ENCODE measurements at places on chromosomes 4 and X.
A peak's percentile ranks its signal among the peaks of the same experiment; 100 is the strongest.

DNA sequence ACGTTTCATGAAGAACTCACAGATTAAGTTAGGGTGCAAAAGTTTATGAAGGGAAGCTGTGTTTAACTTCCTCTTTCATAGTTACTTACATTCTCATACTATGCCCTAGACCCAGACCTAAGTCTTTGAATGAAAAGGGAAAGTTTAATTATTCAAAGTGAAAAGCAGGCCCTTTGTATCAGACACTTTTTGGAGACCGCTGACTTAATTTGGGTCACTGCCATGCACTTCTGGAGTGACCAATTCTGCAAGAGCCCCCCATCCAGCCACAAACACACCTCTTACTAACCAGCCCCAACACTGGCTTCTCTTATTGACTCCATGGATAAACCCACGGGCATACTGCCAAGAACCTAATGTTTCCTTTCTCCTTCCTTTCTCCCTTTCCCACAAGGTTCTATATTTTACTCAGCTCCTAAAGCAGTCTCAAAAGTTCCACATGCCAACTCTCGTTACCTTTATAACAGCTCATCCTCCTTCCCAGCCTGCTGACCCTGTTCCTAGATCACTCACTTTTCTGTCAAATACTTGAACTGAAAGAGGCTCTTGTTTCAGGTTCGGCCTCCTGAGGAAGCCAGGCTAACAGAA is 34.5 kb downstream of the ABCE1 start:
- no peak for DNase-seq

DNA sequence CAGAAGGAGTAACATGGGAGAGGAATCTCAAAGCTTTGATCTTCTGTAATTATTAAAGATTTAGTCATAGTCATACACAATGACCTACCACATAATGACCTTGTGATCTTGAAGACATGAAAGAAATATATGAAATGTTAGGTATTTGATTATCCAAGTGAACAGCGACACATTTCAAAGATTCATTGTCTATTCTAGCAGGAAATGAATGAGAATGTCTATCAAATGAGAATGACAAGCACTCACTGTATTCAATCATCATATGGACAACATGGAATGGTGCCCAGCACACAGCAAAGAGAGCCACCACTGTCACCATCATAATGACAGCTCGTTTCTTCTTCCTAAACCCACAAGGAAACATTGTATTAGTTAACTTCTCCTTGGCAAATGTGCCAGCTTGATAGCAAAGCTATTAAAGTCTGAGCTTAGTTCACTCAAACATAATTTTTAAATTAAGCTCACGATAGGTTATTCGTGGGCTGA is 50.6 kb downstream of the QRFPR start:
- peak; percentile 61 for DNase-seq

DNA sequence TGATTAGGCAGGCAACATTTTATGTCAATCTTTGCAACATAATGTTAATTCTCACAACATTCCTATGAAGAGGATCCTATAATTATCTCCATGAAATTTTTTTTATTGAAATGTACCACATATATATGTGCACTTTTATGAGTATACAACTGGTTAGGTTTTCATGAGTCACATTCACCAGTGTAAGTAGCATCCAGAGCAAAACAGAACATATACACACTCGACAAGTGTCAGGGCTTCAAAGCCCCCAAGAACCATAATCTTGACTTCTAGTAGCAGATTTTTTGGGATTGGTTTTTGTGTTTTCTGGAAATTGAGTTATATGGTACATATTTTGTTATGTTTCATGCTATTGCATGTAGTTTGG is 62.4 kb downstream of the ARHGAP10 start:
- no peak for DNase-seq

- DNase-seq: no peak
Measured at GRCh38 chrX:22037911-22038537, 5.9 kb downstream of the PHEX start.

GRCh38 chrX:41014776-41015360 is 70.4 kb upstream of the USP9X start:
- DNase-seq: no peak

DNA sequence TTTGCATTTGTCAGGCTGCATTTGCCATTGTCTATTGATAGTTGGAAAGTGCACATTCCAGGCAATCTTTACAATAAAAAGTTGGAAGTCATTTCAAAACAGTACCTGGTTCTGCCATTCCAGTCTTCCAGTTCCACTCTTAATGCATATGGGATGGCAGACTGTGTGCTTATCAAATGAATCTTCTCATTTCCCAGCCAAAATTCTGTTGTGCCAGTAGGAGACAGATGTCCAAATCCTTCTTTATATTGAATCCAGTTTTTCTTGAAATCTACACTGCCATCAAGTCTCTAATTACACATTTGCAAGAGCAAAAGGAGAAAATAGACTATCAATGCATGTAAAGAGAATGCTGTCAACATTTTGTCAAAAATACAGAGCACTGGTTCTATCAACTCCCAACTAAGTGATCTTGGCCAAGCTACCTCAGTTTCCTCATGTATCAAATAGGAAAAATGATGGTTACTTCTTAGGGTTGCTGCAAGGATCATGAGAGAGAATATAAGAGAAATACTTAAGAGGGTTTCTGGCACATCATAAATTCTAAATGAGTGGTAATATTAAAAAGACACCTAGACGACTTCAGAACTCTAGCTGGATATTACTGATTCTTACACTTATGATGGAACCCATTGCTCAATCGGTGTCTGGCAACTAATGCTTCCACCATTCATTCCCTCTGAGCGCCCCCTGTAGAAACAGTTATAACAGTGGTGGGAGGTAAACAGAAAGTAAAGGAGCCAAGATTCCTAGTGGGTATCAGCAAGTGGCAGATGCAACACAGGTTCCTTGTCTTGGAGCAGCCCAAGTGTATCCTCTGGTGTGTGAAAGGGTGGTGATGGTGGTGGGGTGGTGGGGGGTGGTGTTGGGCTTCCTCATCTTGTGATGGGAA is 3.8 kb downstream of the FGG start:
- no peak for DNase-seq

- DNase-seq: no peak
Measured at GRCh38 chr4:110989125-110989524, 366.2 kb upstream of the PITX2 start.

DNA sequence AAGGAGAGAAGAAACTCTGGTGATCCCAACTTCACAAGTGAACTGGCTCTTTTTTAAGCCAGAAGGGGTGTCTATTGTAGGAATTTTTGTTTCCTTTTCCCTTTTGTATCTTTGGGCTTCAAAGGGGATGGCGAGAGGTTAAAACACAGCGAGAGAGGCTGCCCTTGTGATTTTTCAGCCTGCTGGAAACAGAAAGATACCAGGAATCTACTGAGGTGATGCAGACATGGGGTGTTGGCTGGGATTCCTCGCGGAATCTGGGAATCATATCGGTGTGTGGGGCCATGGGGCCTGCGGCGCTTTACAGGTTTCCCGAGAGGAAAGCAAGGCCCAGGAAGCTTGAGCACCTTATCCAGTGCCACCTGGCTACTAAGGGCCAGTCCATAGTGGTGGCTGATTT is 99.4 kb upstream of the STX18 start:
- no peak for DNase-seq

DNA sequence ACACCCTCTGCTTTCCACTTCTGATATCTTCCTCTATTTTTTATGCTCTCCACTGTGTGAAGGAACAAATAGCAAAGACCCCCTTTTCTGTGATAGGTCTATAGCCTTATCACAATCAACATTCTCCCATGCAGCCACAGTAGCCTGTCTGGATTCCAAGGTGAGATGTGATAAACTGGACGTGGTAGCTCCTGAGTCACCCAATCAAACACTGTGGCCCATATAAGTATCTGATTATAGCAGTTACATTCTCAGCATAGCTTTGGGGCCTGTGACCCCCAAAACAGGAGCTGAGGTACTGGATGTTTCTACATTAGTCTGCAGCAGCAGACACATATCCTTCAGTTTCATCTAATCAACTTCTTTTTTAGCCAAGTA is 172.7 kb upstream of the IGFBP7 start:
- DNase-seq: no peak

- peak; percentile 81 for DNase-seq
Measured at GRCh38 chr4:87007528-87008446, 73.0 kb downstream of the AFF1 start.

DNA sequence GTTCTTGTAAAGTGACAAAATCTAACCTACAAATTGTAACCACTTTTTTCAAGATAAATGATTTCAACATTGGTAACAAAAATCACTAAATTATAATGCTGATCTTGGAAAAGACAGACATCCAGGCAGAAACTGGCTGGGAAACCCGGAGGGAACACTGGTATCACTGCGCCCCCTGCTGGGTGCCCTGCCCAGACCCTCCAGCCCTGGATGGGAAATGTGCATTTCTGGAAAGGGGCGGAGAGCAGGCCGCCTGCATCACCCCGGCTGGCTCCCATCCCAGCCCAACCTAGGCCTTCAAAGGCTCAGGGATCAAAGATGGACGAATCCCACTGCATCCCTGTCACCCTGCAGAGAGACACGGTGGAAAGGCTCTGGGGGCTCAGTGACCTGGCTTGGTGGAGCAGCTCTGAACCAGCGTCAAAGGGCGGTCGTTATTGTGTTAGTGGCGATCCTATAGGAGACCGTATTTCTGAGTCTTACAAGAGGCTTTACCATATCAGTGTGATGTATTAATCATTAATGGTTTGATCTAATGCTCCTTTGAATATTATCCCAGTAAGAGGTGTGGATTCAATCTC is 37.3 kb downstream of the ACOX3 start:
- peak; percentile 90 for DNase-seq

GRCh38 chr4:26191353-26191752 is 129.5 kb upstream of the RBPJ start:
- no peak for DNase-seq

DNA sequence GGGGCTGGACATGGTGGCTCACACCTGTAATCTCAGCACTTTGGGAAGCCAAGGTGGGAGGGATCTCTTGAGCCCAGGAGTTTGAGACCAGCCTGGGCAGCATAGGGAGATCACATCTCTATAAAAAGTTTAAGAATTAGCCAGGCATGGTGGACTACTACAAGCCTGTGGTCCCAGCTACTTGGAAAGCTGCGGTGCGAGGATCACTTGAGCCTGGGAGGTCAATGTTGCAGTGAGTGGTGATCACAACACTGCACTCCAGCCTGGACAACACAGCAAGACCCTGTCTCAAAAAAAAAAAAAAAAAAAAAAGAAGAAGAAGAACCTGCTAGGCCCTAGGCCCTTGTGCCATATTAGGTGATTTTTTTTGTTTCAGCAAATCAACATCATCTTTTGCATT is 12.2 kb downstream of the SRD5A3 start:
- DNase-seq: no peak

DNA sequence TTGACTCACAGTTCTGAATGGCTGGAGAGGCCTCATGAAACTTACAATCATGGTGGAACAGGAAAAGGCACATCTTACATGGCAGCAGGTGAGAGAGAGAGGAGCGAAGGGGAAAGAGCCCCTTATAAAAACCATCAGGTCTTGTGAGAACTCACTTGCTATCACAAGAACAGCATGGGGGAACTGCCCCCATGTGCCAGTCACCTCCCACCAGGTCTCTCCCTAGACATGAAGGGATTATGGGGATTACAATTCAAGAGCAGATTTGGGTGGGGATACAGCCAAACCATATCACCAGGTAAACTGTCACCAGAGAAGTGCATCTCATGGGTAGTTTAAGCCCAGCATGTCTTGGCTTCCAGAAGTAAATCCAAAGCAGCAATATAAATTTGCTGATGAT is 7.5 kb upstream of the SMARCA5 start:
- no peak for DNase-seq

DNA sequence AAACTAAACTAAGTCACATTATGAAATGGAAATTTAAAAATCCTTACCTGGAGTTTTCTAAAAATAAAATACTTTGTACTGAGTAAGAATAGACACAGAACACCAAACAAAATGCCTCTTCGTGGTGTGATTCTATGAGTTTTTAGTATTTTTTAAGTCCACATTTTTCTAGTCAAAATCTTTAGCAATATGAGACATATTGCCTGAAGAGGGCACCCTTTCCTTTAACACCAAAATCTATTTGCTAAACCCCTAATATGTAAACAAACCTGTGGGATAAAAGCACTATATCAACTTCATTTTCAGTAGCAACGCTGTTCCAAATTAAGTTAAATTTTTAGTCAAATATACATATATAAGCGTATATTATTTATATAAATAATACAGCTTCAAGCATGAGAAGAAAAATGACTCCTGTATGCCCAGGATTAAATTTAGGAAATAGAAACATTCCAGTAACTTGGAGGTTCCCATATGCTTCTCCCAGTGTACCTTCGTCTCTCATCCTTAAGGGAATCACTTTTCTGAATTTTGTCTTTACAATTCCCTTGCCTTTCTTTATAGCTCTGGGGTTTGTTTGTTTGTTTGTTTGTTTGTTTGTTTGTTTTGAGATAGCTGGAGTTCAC is 23.0 kb upstream of the PGM2 start:
- peak; percentile 8 for DNase-seq

DNA sequence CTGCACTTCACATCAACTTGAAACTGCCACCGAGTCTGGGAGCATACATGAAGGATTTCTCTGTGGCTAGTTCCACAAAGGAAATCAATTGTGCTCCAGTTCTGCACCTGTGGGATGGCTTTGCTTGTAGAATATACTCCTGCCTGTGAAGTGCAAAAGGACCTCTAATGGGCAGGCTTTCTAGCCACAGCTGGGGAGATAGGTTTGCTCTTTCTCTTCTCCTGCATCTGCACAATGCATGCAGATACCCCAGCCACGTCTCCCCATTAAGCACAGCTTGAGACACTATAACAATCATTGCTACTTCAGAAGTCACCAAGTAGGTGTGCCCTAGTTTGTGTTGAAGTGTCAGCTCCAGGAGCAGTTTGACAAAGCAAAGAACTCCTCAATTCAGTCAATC is 364.6 kb downstream of the ZIC3 start:
- DNase-seq: no peak

All from head of caudate nucleus (tissue), 42 donors.